ENCODE measurements at places on chromosomes 11 and 22. TPM values are rescaled to one million over a fixed set of nuclear protein-coding genes. Genes with fewer than 3 reads are reported as not detected.

DNA sequence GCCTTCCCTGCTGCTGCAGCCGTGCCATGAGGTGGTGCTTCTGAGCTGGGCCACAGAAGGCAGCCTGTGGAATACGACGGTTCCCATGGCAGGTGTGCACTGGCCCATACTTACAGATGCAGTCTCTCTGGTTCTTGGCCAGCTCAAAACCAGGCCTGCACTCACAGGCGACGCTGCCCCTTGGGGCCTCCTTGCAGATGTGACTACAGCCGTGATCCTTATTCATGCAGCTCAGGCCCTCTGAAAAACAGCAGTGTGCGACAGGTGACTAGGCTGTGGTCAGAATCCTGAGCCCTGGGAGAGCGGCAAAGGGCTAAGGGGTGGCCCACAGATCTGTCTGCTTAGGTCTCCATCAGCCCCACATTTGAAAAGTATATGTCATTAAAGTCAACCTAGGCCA lies 22.1 kb downstream of the SCUBE2 start:
- DNase-seq: no peak

- DNase-seq: peak; percentile 69
These were observed 106.8 kb downstream of the ABTB2 start for GRCh38 chr11:34250732-34251588.

TRIM5 gene
- total RNA-seq: 44.4 TPM

EMID1 gene
- 15.2 TPM for total RNA-seq

DNAJB7 gene
- not detected for total RNA-seq

DNA sequence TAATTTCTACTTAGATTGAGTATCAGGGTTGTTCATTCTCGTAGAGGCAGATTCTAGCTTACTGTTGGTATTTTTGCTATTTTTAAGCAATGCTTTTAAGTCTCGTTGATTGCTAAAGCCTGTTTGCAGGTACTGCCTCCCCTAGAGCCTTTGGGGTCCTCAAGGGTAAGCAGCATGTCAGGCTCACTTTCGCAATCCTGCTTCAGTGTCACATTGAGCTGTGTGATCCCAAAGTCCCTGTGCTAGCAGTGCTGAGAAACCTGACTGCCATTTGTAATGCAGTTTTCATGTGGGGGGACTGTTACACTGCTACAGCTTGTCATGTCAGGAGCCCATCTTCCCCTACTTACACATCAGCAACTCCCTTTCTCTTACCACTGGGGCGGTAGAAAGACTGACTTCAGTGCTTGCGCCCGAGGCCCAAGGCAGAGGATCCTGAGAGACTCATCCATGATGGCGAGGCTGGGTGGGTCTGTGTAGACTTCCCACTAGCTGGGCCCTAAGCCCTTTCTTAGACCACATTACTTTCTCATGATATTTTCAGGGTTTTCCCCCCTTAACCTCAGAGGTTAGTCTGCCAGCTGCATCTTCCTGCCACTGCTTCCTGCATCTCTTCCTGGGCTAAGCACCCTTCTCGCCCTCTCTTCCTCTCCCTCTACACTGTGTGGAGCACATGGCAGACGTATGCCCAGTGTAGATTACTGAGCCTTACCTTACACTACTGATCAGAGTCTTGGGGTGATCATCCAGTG lies 40.8 kb upstream of the ST14 start:
- no peak for DNase-seq

DNA sequence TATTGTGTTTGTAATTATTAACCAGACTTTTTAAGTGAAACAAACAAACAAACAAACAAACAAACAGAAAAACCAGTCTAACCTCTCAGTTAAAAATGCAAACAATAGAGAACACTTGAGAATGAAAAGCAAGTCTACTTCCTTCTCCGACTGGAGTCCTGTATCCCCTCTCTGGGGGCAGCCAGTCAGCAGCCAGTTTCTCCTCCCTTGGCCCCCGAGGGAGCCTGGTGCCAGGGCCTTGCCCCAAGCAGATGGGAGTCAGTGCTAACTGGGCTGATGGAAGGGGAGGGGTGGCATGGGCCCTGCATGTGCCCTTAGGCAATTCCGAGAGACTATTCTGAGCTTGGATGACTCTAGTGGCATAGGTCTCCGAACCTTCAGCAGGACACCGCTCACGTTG lies 137.2 kb downstream of the GRIK4 start:
- no peak for DNase-seq

GUCY1A2 gene
- 31.1 TPM for total RNA-seq
